Sigmoid colon (tissue), 7 donors: ENCODE measurements at places on chromosomes 12 and 14. TPM values are rescaled to one million over a fixed set of nuclear protein-coding genes. Genes with fewer than 3 reads are reported as not detected.

DNA sequence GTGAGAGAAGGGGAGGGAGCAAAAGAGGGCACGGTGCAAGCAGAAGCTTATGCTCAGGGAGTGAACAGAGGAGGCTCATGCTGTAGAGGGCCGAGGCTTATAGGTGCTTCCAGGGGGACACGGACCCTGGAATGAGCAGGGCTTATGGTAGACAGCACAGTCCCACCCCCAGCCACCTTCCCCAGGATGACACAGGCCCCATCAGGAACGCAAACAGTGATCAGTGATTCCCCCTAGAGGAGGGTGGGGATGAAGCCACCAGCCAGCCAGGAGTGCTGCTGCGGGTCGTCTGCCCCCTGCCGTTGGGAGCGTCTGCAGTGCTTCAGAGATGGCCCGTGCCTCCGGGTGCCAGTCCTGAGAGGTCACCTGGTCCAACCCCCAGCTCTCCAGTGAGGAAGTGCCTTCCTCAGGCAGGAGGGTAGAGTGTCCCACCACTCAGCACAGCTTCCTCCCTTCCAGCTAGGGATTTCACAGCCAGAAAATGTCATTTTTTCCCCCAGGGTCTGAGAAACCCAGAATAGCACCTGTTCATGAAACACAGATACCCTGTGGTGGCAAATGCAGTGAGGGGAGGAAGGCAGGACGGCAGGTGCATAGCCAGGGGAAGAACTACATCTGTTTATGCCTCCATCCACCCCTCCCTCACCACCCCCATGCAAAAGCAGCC, 60.7 kb downstream of the SLC6A12 start:
- no peaks in the 10 kb centered on the region for H3K27me3 ChIP-seq
- no peak overlapping the region for H3K27ac ChIP-seq
- no peaks in the 10 kb centered on the region for H3K36me3 ChIP-seq

- H3K36me3 ChIP-seq: no peaks in the 10 kb centered on the region
- H3K27ac ChIP-seq: no peak overlapping the region
- H3K27me3 ChIP-seq: no peaks in the 10 kb centered on the region
- no peak overlapping the region for H3K4me3 ChIP-seq
- no peak for DNase-seq
Measured at GRCh38 chr12:90303771-90304170, 595.1 kb upstream of the ATP2B1 start.

- H3K4me3 ChIP-seq: no peak overlapping the region
- no peaks in the 10 kb centered on the region for H3K27me3 ChIP-seq
- DNase-seq: no peak
- no peak overlapping the region for H3K27ac ChIP-seq
Measured at GRCh38 chr14:96920820-96921219, 123.6 kb downstream of the VRK1 start.

DNA sequence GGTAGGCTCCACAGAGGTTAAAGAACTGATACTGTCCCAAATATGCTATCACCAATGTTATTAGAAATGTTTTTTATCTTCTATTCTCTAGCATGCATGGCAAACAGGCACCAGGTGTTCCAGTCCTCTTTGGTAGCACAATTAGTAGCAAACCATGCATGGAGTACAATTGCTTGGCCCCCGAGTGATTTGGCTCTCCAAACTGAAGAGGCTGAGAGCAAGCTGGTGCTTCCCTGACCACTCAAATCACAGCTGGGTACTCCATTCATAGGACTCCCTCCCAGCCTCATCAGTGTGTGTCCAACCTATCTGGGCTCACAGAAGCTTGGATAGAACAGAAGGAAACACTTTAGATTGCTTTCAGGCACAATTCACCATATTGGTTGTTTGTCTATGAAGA, 93.4 kb downstream of the DIO2 start:
- no peak overlapping the region for H3K27ac ChIP-seq
- no peaks in the 10 kb centered on the region for H3K4me1 ChIP-seq
- H3K36me3 ChIP-seq: no peaks in the 10 kb centered on the region
- no peak overlapping the region for H3K4me3 ChIP-seq
- DNase-seq: no peak

GRCh38 chr14:77808250-77808649, 8.3 kb downstream of the ADCK1 start:
- H3K36me3 ChIP-seq: no peaks in the 10 kb centered on the region
- no peaks in the 10 kb centered on the region for H3K4me1 ChIP-seq
- DNase-seq: no peak
- H3K4me3 ChIP-seq: no peak overlapping the region
- H3K27me3 ChIP-seq: no peaks in the 10 kb centered on the region
- no peak overlapping the region for H3K27ac ChIP-seq

DNA sequence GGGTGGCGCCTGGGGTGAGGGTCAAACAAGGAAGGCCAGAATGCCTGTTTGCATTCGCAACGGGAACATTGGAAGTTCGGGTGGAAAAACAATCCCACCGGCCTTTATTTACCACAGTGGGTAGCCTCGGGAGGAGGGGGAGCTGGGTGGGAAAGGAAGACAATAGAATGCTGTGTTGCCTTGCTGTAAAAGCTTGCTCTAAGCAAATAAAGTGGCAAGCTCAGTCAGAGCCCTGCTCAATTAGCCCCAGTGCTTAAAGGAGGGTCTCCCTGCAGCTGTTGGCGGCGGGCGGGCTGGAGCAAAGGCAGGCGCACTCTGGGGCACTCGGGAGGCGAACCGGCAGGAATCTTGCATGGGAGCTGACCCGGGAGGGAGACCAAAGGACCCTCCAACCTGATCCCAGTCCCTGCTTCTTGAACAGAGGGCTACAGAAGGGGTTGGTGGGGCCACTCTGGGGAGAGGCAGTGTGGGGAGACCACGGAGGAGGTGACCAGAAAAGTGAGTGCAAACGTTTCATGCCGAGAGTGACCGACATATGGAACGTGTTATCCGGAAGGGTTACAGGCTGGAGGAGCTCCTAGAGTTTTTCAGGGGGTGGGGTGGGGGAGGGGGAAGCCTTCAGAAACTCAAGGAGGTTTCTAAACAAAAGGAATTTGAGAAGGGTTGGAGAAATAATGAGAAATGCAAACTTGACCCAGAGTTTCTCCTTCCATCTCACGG, 48.5 kb downstream of the NTF3 start:
- no peaks in the 10 kb centered on the region for H3K4me1 ChIP-seq
- H3K27me3 ChIP-seq: no peaks in the 10 kb centered on the region

- DNase-seq: no peak
- no peaks in the 10 kb centered on the region for H3K27me3 ChIP-seq
- no peaks in the 10 kb centered on the region for H3K4me1 ChIP-seq
Measured at GRCh38 chr12:59761542-59761941, 165.7 kb downstream of the SLC16A7 start.

DNA sequence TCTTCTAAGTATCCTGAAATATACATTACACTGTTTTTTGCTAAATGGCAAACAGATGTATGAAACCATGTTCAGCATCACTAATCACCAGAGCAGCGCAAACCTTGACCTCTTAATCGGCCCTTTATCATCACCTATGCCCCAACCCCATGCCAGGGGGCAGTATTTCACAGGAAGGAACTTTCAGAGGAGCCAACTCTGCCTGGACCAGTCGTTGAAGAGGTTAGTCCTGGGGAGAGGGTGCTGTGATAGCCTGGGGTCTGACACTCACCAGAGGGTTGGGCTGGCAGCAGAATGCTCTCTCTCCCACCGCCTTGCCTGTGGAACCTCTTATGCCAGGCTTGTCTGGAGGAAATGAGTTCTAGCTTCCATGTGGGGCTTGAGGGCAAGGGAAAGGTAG, 411.7 kb downstream of the TMEM117 start:
- H3K4me3 ChIP-seq: no peak overlapping the region
- H3K36me3 ChIP-seq: no peaks in the 10 kb centered on the region
- H3K27ac ChIP-seq: no peak overlapping the region
- H3K4me1 ChIP-seq: no peaks in the 10 kb centered on the region
- no peak for DNase-seq

DNA sequence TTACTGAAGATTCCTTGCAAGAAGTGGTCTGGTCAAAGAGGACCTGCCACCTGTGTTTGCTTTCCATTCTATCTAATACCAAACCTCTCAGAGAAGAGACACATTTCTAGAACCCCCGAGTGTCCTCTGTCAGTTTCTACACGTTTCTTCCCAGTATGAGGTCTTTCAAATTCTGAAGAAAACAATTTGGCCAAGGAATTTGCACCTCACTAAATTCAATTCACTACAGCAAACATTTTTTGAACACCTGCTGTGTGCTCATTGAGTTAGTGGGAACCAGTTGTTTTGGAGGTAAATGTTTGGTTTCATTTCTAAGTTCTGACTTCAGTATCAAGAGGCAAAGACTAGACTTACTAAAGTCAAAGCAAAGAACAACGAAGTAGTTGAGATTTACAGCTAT, 19.4 kb downstream of the GPR19 start:
- no peaks in the 10 kb centered on the region for H3K4me1 ChIP-seq
- H3K27ac ChIP-seq: no peak overlapping the region
- H3K27me3 ChIP-seq: no peaks in the 10 kb centered on the region
- no peak overlapping the region for H3K4me3 ChIP-seq
- no peaks in the 10 kb centered on the region for H3K36me3 ChIP-seq
- no peak for DNase-seq

MYF6 gene
- total RNA-seq: not detected

STAB2 gene
- 0.55 TPM for total RNA-seq

PIWIL1 gene
- not detected for total RNA-seq
